ENCODE measurements at places on chromosomes 16 and 17.
A peak's percentile ranks its signal among the peaks of the same experiment; 100 is the strongest.

- DNase-seq = peak; percentile 91
These were observed 51.2 kb upstream of the CDH5 start for GRCh38 chr16:66315210-66315825.

GRCh38 chr17:64786337-64786736 lies 124.2 kb upstream of the SMURF2 start:
- DNase-seq = no peak

DNA sequence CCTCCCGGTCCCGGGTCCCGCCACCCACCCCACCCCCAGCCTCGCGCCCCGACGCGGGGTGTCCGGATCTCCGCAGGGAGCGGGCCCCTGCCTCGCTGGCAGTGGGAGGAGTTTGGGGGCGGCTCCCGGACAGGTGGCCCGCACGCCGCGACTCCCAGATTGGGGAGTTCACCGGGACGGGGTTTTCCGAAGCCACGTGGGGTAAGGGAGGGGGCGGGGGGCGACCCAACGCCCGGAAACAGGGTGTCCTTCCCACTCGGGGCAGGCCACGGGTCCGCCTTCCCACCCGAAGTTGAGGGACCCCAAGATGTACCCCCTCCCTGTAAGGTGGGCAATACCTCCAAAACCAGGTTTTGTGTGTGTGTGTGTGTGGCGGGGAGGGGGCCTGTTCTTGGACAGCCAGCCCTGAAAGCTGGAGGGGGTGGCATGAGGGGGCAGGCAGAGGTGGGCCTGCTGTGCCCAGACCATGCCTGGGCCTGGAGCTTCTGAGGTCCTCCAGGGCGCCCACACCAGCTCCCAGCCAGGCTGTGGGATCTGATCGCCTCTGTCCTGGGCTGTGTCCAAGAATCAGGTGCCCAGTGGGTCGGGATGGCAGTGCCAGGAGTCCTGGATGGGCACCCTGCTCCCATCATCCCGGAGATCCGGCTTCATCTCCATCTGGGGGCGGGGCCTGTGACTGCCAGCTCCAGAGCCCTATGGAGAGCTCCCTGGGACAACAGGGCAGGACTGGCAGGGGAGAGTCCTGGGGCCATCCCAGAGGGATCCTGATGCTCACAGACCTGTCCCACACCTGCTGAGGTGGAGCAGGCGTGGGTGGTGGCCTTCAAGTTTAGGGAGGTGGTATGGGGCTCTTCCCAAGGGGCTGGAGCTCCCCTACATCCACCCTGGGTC lies 767 bp downstream of the SYNGR2 start:
- DNase-seq = peak; percentile 79

- DNase-seq = peak; percentile 56
These were observed 17.1 kb downstream of the ITGB4 start for GRCh38 chr17:75738218-75738802.

DNA sequence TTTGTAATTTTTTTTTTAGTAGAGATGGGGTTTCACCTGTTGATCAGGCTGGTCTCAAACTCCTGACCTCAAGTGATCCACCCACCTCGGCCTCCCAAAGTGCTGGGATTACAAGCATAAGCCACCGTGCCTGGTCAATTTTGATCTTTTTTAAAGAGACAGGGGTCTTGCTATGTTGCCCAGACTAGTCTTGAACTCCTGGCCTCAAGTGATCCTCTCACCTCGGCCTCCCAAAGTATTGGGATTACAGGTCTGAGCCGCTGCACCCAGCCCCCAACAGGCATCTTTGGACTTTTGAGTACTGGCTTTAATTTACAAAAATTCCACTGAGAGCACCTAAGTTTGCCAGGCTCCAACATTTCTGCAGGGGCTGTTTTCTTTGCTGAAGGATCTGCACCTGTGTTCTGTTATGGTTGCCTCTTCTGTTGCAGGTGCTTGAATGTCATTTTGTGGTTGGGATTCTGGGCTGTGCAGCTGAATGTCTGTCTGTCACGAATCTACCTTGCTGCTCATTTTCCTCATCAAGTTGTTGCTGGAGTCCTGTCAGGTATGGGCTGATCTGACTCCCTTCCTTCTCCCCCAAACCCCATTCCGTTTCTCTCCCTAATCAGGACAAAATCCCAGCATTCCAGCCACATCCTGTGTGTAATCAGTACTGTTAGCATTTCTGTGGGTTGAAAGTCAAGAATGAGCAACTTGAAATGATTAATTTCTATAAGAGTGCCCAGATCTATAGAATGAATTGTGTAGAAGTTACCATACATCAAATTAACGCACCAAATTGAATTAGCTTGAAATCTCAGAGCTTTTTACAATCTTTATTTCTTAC lies 8.5 kb downstream of the G6PC1 start:
- no peak for DNase-seq

GRCh38 chr17:28712032-28712704 lies 480 bp upstream of the PROCA1 start:
- DNase-seq = no peak

DNA sequence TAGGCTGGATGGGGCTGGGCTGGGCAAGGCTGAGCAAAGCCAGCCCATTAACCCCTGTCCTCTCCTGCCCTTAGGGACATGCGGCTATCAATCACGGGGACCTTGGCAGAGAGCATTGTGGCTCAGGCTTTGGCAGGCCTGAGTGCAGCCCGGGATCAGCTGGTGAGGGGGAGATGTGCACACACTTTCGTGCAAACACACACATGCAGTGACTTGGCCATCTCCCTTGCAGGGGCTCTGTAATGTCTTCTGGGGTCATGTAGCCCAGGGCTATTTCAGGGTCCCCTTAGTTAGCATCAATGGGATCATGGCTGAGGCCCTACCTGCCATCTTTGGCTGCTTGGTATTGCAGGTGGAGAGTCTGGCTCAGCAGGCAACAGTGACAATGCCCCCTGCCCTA lies 6.9 kb downstream of the CARMIL2 start:
- no peak for DNase-seq

GRCh38 chr17:38559880-38560230 lies 45.9 kb downstream of the SRCIN1 start:
- DNase-seq = no peak

DNA sequence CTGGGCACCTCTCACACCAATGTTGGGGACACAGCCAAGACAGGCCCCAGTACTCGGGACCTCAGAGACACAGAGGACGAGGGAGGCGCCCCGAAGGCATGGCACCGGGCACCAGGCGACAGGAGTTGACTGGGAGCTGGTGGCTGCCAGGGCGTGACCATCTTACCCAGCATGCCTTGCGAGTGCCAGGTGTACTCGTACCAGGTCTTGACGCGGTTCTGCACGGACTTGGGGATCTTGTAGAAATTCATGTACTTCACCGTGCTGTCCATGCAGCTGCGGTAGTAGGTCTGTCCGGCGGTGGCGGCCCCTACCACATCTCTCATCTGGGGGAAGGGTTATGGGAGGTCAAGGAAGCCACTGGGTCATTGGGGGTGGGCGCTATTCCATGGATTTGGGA lies 67.3 kb downstream of the CNGB1 start:
- no peak for DNase-seq

- DNase-seq = no peak
These were observed 2.0 kb upstream of the HSD17B2 start for GRCh38 chr16:82033006-82033405.

GRCh38 chr17:74502861-74503260 lies 28.4 kb downstream of the CD300LB start:
- no peak for DNase-seq

- DNase-seq = peak; percentile 97
These were observed at the start of the genes CCT6B and ZNF830 for GRCh38 chr17:34961093-34961911. Gene CCT6B (minus strand): TSS chr17:34961460. CDS start chr17:34961393, 67 bp downstream. Gene ZNF830 (plus strand): TSS chr17:34961540. CDS start chr17:34961567, 27 bp downstream.

DNA sequence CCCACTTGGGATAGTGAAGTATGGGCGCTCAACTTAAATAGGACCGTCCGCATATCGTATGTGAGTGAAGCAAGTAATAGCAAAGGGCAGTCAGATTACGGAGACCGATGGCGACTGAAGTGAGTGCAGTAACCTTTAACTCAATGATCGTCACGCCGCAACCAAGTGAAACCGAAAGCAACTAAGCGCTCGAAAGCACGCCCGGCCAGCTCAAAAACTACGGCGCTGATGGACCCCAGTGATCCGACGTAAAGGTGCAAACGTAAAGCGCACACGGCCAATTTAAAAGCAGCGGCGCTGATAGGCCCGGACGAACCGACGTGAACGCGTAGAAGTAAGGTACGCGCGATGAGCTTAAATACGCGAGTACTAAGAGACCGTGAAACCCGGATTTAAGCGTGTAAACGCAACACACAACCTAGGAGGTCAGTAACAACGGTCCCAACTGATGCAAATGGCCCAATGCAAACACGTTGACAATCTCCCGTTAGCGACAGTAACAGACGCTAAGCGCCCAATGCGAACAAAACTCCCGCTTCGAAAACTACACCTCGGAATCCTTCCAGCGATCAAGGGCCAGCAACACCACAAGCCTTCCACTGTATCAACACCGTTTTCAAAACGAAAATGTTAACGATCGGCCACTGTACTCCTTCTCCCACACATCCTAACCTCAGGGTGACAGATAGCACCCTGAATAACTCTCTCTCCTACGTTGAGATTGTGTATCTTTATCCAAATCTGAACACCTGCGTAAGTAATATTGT lies 37.9 kb upstream of the ARL4D start:
- peak; percentile 82 for DNase-seq

GRCh38 chr16:57950382-57950781 lies 20.5 kb downstream of the CNGB1 start:
- DNase-seq = no peak

DNA sequence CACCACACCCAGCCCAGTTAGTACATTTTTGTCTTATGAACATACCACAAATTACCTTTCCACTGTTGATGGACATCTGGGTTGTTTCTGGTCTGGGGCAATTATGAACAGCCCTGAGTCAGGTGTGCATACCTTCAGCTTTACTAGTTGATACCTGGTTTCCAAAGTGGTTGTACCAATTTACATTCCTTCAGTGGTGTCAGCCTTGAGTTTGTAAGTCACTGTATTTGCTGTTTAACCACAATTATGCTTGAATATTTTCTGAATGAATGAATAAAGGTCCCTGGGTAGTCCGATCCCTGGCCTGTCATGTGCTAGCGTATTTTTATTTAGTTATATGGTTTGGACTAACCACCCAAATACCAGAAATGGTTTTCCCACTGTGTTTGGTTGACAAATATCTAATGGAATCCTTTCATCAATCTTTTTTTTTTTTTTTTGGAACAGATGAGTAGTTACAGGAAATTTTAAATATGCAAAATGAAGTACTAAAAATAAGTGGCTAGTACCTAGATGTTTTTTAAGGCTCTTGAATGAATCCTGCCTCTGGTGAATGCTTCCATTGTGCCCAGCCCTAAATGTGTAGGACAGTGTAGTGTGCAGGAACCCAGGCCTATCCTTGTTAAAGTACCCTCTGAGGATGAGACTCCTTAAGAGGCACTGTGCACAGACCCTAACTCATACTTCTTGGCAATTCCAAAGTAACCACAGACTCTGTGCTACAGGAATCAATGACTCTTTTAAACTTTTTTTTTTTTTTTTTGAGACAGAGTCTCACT lies 3.7 kb downstream of the DUSP14 start:
- peak; percentile 88 for DNase-seq

DNA sequence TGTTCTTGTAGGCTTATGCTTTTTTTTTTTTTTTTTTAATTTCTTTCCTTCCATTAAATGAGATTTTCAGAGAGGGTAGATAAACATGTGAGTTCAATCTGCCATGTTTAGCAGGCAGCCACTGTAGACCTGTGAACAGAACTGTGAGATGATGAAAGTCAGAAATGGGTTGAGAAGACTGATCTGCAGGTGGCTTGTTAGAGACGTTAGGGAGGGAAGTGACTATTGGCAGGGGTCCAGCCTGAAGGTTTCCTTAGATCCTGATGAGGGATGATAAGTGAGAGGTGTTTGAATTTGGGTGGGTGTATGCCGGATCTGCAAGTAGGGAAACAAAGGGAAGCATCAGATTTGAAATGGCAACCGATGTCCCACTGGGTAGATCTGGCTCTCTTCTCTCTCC lies 157.8 kb downstream of the HS3ST3B1 start:
- no peak for DNase-seq

GRCh38 chr16:14576532-14576931 lies 53.5 kb downstream of the PARN start:
- DNase-seq = no peak

DNA sequence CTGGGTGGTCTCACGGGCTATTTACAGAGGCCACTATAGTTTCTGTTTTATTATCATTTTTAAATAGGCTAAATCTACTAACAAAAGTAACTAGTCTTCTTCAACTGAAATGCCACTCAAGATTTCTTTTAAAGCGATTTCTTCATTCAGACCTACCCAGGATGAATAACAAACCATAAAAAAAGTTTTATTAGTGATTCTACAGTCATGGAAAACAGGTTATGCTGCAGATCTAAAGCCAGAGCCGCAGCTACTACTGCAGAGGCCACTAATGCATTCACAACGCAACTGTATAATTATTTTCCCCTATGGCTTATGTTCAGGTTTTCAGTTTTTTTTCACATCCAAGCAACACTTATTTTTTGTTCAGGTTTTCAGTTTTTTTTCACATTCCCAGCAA lies 136.2 kb upstream of the AXIN2 start:
- DNase-seq = no peak

GRCh38 chr17:15392326-15392741 lies 50.9 kb upstream of the TEKT3 start:
- DNase-seq = peak; percentile 87

DNA sequence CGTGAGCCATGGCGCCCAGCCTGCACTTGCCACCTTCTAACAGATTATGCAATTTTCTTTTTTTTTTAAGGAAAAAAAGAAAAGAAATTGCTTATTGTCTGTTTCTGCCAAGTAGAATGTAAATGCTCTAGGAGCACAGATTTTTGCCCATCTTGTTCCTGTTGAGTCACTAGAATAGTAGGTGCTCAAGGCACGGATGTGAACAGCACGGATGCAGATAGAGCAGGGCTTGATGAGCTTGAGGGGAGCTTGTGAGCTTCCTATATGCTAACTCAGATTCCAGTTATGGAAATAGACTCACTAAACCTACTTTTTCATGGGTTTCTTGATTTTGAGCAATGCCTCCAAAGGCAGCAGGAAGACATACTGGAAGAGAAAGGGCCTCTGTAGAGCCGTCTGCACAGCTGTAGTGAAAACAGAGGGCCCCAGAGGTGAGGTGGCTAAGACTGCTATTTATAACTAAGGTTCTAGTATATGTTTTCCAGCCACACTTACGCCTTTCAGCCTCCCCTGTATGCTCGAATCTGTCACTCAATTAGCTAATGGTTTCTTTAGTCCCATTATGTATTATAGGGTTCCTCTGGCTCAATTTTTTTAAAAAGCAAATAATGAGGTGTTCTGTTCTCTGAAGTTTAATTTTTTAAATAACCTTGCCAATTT lies 72.8 kb downstream of the WWP2 start:
- DNase-seq = no peak

DNA sequence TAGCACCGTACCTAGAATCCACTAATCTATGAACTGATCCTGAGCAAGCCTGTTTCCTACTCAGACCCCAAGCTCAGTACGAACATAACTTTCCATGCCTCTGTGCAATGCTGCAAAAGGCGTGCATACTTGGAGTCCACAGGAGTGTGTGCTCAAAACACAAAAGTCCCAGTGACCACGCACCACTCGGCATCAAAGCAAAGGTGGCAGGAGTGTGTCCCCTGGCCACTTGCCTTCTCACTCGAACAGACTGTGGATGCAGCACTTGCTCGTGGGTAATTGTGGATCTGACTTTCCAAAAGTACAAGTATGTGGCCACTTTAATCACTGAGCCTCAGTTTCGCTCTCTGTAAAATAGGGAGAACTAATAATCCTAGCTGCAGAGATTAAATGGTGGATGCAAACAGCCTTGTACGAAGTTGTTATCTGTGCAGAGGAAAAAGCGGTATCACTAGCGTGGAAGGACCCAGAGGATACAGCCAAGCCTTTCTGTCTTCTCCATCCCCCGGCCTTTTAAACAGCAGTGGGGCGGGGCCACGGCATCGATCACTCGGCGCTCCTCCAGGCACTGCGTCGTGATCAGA lies 311 bp upstream of the KDM8 start:
- peak; percentile 90 for DNase-seq

GRCh38 chr17:29007860-29008455 lies 2.1 kb upstream of the SEZ6 start:
- peak; percentile 73 for DNase-seq
